ENCODE measurements at places on chromosomes 11 and 22. TPM values are rescaled to one million over a fixed set of nuclear protein-coding genes. Genes with fewer than 3 reads are reported as not detected.

P2RY2 gene
- total RNA-seq, result not detected

KDELR3 gene
- not detected for total RNA-seq

TRPM5 gene
- 0.17 TPM for total RNA-seq

JAML gene
- 71.5 TPM for total RNA-seq

GLYAT gene
- total RNA-seq, result not detected

SIAE gene
- total RNA-seq, result 5.0 TPM

GRCh38 chr11:47616726-47617416 is 22.7 kb upstream of the C1QTNF4 start:
- H3K27ac ChIP-seq, result no peak overlapping the region
- H3K4me1 ChIP-seq, result no peaks in the 10 kb centered on the region

DNA sequence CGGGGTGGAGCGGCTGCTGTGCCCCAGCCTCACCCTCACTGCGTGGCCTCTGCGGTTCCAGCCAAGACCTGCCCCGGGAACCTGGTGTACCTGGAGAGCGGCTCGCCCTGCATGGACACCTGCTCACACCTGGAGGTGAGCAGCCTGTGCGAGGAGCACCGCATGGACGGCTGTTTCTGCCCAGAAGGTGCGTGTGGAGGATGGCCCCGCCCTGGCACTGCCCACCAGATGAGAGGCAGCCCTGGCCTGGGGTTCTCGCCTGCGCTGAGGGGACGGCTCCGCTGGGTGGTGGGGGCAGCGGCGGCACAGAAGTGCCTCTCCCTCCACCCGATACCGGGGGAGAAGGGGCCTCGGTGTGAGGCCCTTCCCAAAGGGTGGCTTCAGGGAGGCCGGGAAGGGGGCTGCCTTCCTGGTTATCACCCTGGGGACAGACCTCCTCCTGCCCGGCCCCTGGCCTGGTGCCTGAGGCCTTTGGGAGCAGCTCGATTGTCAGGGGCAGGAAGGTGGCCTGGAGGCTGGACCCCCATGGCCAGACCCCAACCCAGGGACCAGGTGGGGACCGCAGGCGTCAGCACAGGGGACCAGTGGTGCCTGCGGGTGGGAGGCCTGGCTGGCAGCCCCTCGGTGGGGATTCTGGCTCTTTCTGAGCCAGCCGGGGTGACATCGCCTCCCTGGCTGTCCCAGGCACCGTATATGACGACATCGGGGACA is 7.1 kb downstream of the MUC2 start:
- no peaks in the 10 kb centered on the region for H3K27me3 ChIP-seq
- DNase-seq, result no peak
- no peak overlapping the region for H3K27ac ChIP-seq
- H3K4me3 ChIP-seq, result no peak overlapping the region
- H3K4me1 ChIP-seq, result no peaks in the 10 kb centered on the region

DNA sequence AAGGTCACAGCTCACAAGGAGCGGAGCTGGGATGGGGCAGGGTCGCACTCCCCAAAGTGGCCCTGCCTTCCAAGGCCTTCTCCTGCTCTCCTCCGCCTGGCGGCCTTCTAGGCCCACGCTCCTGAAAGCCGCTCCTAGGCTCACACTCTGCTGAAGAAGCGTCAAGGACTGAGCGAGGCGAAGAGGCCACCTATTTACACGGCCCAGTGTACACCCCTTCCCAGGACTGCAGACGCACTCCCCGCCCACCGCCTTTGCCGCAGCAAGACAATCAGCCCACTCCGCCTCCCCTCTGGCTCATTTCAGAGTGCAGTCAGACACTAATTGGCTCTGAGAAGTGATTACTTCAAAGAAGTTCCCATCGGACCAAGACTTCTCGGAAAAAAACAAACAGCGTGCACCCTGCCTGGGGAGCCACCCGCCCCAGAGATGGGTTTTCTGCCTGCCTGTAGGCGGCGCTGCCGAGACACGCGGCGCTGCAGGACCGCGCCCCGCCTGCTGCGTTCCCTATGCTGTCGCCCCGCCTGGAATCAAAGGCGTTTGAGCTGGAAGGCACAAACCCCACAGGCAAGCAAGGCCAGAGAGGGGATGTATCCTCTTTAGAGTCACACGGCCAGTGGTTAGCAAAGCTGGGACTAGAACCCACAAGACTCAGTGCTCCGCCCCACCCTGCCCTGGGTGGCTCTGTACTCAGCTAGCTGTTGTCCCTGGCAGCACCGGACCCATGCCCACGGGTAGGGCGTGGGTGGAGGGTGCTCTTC is 414.8 kb downstream of the BUD13 start:
- H3K36me3 ChIP-seq, result no peaks in the 10 kb centered on the region
- H3K27me3 ChIP-seq, result no peaks in the 10 kb centered on the region
- H3K27ac ChIP-seq, result no peak overlapping the region

GRCh38 chr11:44726283-44727113 is at the start of gene TSPAN18:
TSPAN18 (plus strand) TSS chr11:44726962; CDS start chr11:44906417, 179,455 bp downstream.
- peak; percentile 35 for DNase-seq
- no peaks in the 10 kb centered on the region for H3K27me3 ChIP-seq
- peak within 1 kb of the TSS; percentile 26 for H3K4me3 ChIP-seq
- H3K4me1 ChIP-seq, result peaks cover 32% of the 10 kb centered on the region

DNA sequence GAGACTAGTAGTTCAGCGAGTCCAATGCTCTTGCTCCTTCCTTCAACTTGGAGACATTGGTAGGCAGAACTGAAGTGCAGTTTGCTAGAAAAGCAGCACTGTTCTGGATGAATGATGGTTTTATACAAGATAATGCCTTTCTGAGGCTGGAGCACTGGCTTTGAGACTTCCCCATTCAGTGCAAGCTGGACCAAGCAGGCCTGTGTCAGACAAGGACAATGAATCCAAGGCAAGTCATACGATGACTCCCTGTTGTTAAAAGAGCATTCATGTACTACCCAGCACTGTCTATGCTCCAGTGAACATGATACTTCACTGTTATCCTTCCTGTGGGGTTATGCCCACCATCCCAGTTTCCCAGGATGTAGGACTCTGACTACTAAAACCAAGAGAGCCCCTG is 242.3 kb upstream of the RAG2 start:
- no peak for DNase-seq
- no peak overlapping the region for H3K27ac ChIP-seq
- no peaks in the 10 kb centered on the region for H3K4me1 ChIP-seq
- no peaks in the 10 kb centered on the region for H3K27me3 ChIP-seq
- H3K4me3 ChIP-seq, result no peak overlapping the region

- no peak for DNase-seq
- no peak overlapping the region for H3K27ac ChIP-seq
- H3K4me3 ChIP-seq, result no peak overlapping the region
- no peaks in the 10 kb centered on the region for H3K27me3 ChIP-seq
- no peaks in the 10 kb centered on the region for H3K36me3 ChIP-seq
Measured at GRCh38 chr22:22769434-22770279, 118.0 kb upstream of the IGLL5 start.

DNA sequence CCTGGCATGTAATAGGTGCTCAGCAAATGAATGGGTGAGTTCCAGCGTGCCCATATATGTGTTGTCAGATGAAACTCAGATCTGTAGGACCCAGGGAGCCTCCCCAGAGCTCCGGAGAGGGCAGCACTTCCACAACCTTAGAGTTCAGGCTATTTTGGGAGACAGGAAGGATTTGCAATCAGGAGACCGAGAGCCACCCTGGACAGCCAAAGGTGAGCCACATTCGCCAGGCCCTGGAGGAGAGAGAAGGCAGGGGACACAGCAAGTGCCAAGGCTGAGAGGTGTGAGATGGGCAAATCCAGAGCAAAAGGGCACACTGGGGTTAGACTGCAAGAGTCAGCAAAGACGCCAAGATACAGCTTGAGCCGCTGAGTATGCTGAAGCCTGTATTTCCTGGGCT is 66.4 kb downstream of the CD82 start:
- H3K27me3 ChIP-seq, result no peaks in the 10 kb centered on the region
- H3K36me3 ChIP-seq, result no peaks in the 10 kb centered on the region
- no peak overlapping the region for H3K27ac ChIP-seq
- H3K4me1 ChIP-seq, result no peaks in the 10 kb centered on the region

DNA sequence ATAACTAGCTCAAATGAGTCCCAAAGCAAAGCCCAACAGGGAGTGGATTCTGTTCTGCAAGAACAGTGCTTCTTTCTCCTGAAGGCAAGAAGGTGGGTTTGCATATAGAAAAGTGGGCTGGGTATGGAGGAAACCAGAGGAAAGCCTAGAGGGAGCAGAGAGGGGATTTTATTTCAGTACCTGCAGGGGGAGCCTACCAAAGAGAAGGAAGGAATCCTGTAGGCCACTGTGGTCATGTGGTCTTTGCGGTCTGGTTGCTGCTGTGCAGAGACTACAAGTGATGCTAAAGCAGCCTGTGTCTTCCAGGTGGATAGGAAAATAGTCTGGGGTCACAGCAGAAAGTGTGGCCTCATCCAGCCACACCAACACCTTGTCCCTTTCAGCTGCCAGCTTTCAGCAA is 33.2 kb upstream of the ZBTB16 start:
- no peaks in the 10 kb centered on the region for H3K36me3 ChIP-seq
- H3K27me3 ChIP-seq, result peaks cover 2% of the 10 kb centered on the region
- no peaks in the 10 kb centered on the region for H3K4me1 ChIP-seq
- H3K27ac ChIP-seq, result no peak overlapping the region
- no peak overlapping the region for H3K4me3 ChIP-seq

DNA sequence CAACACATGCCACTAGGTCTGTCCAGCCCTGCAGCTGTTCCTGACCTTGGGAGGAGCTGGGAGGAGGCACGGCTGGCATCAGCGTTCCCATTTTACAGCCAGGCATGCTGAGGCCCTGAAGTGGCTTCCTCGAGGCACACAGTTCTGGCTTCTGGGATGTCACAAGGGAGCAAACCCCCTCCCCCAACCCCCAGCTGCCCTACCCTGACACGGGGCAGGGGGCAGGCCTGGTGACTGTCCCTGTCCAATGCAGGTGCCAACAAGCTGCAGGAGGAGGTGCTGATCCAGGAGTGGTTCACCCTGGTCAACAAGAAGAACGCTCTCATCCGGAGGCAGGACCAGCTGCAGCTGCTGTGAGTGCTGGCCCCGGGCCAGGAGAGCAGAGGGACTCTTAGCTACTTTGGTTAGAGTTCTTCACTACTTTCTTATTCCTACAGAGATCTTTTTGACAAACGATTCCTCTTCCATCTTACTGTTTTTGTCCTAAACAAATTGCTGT is 5.3 kb downstream of the KCNK7 start:
- H3K36me3 ChIP-seq, result peaks cover 14% of the 10 kb centered on the region
- DNase-seq, result no peak
- H3K27ac ChIP-seq, result no peak overlapping the region

DNA sequence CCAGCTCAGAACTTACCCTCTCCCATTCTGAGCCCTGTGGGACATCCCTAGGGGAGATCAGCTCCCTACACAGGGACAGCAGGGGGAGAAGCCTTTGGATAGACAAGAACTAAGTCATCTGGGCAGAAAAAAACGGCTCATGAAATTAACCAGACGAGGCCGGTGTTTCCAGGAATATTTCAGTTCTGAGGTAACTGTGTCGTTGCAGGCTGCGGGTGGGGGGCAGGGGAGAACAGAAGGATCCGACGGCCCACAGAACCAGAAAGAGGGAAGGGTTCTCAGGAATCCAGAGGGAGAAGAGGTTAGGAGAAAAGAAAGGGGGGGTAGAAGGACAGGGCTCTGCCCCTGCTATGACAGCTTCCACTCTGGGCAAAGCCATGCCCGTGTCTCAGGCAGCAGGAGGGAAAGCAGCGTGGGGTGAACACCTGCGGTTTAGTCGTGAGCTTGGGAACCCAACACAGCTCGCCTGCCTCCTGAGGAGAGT is 3.6 kb downstream of the CLCF1 start:
- no peaks in the 10 kb centered on the region for H3K27me3 ChIP-seq
- H3K4me3 ChIP-seq, result no peak overlapping the region
- H3K36me3 ChIP-seq, result no peaks in the 10 kb centered on the region
- no peak for DNase-seq

DNA sequence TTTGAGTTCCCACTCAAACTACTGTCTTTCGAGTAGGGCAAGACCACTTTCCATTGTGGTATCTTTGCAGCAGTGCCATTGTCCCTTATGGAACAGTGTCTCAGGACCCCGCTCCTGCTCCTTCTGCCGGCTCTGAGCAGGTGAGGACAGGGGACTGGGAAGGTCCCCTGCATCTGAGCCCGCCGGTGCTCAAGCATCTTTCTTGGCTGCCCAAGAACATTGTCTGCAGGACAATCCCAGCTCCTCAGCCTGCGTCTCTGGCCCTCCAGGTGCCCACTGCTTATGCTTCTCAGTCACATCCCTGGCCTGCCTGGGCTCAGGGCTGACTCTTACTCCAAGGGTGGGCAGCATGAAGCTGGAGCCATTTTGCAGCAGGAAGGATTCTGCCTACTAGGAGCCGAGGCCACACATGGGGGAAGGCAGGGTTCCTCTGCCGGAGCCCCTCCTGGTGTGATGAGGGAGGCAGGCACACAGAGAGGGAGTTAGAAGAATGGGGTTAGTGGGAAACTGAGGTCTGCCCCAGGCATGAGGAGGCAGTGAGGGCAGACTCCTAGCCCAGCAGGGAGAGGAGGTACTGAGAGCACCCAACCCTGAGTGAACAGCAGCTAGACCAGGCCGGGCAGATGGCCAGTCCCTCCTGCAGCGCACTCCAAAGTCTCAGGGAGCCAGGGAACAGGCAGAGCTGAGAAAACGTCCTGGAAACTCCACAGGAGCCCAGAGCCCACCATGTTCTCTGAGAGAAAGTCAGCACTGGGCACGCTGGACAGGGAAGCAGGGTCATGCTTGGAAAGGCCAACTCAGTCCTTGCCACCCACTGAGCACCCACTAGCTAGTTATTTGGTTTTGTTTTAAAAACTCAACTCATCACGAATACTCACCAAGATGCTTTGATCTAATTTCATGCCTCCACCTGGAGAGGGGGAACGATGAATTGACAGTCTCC is 7.5 kb upstream of the PPARA start:
- DNase-seq, result no peak
- no peaks in the 10 kb centered on the region for H3K27me3 ChIP-seq
- H3K4me3 ChIP-seq, result no peak overlapping the region
- H3K27ac ChIP-seq, result no peak overlapping the region
- no peaks in the 10 kb centered on the region for H3K4me1 ChIP-seq
- H3K36me3 ChIP-seq, result no peaks in the 10 kb centered on the region

DNA sequence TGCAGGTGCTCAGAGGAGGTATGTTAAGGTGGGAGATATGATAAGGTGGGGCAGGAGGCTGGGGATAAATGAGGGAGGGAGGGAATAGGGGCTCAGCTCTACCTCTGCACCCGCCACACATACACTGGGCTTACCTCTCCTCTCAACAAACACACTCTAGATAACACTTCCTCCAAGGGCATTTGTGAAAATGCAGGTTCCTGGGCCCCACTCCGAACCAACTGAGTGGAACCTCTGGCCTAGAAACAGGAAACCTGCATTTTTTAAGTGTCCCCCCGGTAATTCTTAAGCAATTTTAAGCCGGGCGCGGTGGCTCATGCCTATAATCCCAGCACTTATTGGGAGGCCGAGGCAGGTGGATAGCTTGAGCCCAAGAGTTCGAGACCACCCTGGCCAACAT is 46.5 kb upstream of the CD5 start:
- H3K4me1 ChIP-seq, result peaks cover 52% of the 10 kb centered on the region
- no peaks in the 10 kb centered on the region for H3K36me3 ChIP-seq
- no peak for DNase-seq
- no peak overlapping the region for H3K27ac ChIP-seq
- no peak overlapping the region for H3K4me3 ChIP-seq

GRCh38 chr22:49956418-49956770 is 4.2 kb upstream of the PIM3 start:
- peaks cover 9% of the 10 kb centered on the region for H3K4me1 ChIP-seq
- no peaks in the 10 kb centered on the region for H3K36me3 ChIP-seq
- H3K4me3 ChIP-seq, result no peak overlapping the region
- no peak overlapping the region for H3K27ac ChIP-seq
